ENCODE measurements at places on chromosomes 3 and 15. TPM values are rescaled to one million over a fixed set of nuclear protein-coding genes. Genes with fewer than 3 reads are reported as not detected.

DNA sequence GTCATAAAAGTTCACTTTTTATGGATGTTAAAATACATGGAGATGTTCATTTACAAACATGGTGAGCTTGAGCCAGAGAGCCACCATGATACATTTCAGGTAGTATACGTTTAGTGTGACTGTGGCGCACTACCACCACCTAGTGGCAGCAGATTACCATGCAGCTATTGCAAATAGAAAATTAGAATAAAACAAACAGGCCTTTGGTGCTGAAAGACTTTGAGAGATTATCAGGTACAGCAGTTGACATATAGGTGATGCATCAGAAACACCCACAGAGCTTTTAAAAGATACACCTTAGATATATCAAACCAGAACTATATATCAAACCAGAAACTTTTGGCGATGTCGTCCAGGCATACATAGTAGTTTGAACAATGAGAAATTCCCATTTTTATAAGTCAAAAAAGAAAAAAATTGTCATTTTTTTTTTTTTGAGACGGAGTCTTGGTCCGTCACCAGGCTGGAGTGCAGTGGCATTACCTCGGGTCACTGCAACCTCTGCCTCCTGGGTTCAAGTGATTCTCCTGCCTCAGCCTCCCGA lies 42.0 kb upstream of the ICE2 start:
- DNase-seq, result no peak

DNA sequence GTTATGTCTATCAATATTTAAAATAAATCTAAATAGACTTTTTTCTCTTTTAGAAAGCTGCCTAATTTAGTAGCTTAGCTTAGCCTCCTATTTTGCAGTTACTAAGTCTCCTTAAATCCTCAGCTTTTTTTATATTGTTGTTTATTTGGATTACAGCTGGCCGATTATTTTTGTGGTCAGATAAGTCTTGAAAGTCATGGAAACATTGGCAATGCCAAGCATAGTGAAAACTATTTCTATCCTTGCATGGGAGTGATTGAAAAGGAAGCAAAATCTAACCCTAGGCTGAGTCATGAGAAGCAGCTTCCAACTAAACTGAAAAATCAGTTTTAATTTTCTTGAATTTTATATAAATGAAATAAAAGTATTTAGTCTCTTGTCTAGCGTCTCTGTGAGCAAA lies 1063.0 kb upstream of the GBE1 start:
- DNase-seq, result no peak

DNA sequence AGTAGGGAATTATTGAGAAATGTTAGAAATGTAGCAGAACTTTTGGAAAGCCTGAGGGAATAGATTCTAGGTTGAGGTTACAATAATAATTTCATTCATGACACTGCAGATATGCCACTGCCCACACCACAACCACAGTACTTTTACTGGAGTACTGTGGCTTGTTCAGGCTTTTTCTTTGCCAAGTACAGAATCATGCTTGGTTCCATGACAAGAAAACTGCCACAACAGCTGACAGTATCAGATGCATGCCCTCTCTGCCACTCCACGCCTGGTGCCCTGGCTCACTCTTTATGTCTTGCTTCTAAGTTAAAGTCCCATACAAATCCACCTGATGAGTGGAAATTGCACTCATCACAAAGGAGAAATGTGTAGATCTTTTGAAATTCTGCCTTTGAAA lies 398.6 kb downstream of the ZIC1 start:
- no peak for DNase-seq

The ARRDC4 gene
- 24.0 TPM for total RNA-seq

The VEPH1 gene
- 2.8 TPM for total RNA-seq

DNA sequence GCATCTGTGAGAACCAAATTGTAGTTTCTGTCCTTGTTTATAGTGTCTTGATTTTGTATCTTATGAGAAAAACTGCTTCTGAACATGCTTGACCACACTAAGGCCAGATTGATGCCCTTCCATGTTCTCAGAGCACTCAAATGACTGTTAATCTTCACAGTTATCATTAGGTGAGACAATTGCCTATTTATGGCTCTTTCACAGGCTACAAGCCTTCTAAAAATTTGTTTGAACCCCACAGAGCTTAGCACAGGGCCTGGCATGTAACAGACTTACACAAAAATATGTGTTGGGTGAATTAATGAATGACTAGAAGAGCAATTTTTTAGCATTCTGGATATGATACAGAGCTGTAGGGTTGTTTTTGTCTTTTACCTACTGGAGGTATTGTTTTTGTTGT lies 43.1 kb downstream of the BTLA start:
- no peak for DNase-seq

DNA sequence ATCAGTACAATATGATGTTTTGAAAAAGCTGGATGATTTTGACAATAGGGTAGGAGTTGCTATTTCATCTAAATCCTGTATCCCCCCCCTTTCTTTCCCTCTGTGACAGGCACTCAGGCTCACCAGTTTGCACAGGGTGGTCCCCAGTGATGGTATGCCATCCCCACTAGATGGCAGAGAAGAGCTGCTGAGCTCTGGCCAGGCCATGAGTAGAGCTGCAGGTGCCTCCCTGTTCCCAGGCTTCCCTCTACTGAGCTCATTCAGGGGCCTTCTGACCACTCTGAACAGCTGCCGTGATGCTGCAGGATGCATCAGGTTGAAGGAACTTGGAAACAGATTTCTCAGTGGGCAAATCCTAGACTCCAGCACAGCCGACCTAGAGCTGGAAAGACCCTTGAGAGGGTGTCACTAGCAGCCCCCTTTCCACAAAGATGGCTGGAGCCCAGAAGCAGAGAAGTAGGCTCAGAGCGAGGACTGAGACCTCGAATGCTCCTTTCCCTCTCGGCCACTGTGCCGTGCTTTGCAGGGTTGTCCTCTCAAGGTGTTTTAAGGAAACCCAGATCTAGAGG lies 45.1 kb downstream of the EFCAB12 start:
- DNase-seq, result no peak

The SLCO3A1 gene
- 25.9 TPM for total RNA-seq
